ENCODE measurements at places on chromosomes 4 and X. TPM values are rescaled to one million over a fixed set of nuclear protein-coding genes. Genes with fewer than 3 reads are reported as not detected.

USP17L11 gene
- not detected for total RNA-seq

TMSB15C gene
- 2.3 TPM for total RNA-seq

BCLAF3 gene
- total RNA-seq = 8.3 TPM

EPGN gene
- 0.77 TPM for total RNA-seq

APLN gene
- total RNA-seq = 2.1 TPM

GLRA2 gene
- total RNA-seq = not detected

CPE gene
- 385 TPM for total RNA-seq

ODAPH gene
- 55.3 TPM for total RNA-seq

MAGEA2B gene
- 1.2 TPM for total RNA-seq

PNMA5 gene
- total RNA-seq = not detected

P2RY10 gene
- total RNA-seq = not detected

SLITRK4 gene
- total RNA-seq = 3.7 TPM

ANXA3 gene
- total RNA-seq = 68.7 TPM

RHOXF2B gene
- total RNA-seq = not detected

MUC7 gene
- not detected for total RNA-seq

TMPRSS11B gene
- 0.27 TPM for total RNA-seq

SSX1 gene
- total RNA-seq = not detected

SLC7A11 gene
- 33.1 TPM for total RNA-seq

MAOA gene
- 2.5 TPM for total RNA-seq

IL2 gene
- not detected for total RNA-seq

UGT2B10 gene
- total RNA-seq = not detected

FABP2 gene
- not detected for total RNA-seq

ADH1B gene
- total RNA-seq = not detected

MAGEA4 gene
- not detected for total RNA-seq

PNPLA4 gene
- 12.1 TPM for total RNA-seq

SATL1 gene
- 0.19 TPM for total RNA-seq

HMGB3 gene
- total RNA-seq = 34.7 TPM
